Activated naive CD4-positive, alpha-beta T cell (primary cell): ENCODE measurements at places on chromosomes 2 and 18.

- no peak for DNase-seq
Observed at GRCh38 chr18:41150316-41150715, 804.7 kb upstream of the PIK3C3 start.

GRCh38 chr2:16406496-16407289 is 258.9 kb downstream of the CYRIA start:
- DNase-seq, result no peak

- no peak for DNase-seq
Observed at GRCh38 chr2:238160206-238161129, 1.7 kb downstream of the ERFE start.

DNA sequence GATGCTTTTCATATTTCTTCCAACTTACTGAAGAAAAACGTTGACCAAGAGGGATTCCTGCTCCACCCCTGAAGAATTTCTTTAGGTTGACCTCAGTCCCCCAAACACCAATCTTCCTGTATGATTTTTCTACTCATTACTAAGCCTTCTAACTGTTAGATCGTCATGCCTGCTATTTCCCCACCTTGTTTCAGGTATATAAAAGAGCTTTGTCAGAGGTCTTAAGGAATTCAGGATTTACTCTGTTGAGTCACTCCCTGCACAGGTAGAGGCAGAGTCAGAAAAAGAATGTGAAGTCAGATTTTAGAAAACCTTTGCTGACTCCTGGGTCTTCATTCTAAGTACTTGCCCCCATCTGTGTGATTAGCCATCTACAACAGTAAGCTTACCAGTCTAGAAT is 83.8 kb upstream of the NOSTRIN start:
- no peak for DNase-seq

DNA sequence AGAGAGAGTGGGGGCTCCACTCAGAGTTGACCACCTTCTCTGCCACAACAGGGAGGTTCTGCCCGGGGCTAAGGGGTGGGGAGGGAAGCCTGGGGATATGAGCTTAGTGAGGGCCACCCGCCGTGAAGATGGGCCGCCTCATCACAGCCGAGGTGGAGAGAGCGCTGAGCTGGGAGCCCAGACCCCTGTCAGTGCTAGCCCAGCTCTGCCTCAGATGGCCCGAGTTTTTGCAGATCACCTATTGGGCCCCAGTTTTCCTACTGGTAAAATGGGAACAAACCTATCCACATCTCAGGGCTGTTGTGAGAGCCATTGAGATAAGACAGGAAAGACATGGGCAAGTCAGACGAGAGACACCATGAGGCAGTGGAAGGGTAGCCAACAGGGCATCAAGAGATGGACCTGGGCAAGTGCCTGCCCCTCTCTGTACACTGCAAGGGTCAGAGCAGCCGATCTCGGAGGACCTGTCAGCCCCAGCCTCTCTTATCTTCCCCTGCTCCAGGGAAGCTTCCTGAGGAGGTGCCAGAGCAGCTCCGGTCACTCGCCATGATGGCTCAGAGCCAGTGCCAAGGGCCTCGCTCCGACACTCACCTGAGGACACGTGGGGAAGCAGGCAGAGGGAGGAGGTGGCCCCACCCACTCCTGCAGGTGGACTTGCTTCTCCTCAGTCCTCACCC is 88.9 kb downstream of the MCFD2 start:
- no peak for DNase-seq

DNA sequence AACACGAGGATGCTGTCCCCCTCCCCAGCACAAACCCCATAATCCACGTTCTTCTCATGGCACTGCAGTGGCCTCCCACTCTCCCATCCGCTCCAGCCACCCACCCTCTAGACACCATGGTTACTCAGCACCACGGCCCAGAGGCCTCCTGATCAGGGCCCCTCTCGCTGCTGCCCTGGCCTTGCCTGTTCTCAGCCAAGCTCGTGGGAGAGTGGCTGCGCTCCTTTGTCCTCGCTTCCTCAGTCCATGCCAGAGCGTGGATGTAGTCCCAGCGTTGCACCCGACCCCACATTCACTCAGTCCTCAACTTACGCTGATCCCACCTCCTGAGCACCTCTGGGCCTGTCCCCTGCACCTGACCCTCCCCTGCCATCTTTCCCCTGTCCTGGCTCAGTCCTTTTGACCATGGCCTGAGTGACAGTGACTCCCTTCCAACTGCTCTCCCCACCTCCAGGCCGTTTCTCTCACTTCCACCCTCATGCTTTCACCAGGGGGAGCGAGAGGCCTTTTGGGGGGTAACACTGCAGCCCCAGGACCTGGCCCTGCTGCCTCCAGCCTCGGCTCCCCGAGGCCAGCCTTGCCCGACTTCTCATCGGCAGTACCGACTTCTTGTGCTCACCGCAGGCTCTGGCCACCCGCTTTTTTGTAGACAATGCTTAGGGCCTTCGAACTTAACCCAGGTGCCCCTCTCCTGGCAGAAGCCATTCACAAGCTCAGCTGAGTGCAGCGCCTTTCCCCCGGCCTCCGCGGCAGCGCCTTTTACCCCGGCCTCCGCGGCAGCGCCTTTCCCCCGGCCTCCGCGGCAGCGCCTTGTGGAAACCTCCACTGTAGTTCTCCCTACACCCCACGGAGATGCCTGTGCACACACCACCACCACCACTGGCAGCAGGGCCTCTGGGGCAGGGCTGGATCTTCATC is 131.4 kb downstream of the CLIP4 start:
- DNase-seq, result no peak

DNA sequence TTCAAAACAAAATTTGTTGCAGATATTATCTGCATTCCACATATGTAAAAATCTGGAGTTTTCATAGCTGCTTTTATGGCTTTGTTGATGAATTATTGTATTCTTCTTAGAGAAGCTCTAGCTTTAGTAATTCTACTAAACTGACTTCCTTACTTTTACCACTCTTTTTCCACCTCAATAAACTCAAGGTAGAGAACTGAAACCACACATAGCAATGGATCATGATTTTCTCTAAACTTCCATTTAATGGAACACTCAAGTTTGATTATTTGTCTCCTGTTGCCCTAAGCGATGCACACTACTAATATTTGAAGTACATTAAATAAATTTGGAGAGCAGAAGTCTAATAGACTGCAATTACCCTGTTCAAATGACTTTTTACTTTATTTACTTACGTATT is 192.0 kb downstream of the NBAS start:
- no peak for DNase-seq

DNA sequence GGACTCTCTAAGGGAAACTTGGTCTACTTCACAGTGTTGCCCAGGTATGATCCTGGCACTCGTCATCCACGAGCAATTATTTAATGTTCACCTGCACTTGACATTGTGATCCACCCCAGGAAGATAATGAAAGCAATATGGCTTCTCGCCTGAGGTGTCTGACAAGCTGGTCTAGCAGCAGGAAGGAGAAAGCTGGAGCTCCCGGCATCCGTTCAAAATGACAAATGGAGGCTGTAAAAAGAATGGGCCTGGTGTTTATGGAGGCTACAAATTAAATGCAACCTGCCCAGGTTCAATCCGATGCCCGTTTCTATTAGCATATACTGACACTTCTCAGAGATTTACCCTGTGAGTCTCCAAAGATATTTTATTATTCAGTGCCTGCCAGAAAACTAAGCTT is 317.6 kb downstream of the CTNNA2 start:
- no peak for DNase-seq

DNA sequence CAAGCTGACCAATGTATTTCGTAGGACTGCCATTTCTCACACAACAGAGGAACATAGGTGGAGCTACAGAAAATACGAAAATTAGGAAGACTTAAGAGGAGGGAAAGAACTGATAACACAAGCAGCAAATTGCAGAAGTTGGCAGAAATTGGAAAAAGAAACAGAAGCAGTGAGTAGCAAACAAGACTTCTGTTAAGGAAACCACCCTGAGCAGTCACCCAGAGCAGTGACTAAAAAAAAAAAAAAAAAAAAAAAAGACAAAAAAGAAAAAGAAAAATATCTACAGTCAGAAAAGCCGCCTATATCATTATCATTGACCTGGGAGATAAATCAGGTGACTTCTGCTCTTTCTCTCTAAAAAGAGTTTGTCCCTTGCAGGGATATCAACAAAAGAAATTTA is 21.4 kb downstream of the STK17B start:
- DNase-seq, result no peak

DNA sequence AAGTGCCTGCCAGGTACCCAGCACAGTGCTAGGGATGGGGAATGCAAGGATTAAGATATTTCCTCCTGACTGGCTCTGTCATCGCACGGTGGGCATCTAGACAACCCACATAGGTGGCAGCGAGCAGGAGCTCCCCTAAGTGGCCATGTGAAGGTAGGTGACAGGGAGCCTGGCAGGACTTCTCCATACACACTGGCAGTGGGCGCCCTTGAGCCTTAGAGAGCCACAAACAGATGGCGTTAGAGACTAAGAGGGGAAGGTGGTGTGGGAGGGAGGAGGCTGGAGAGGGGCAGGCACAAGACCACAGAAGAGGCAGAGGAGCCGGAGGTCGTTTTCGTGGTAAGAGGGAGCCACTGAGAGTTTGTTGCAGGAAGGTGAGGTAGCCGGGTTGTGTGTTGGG is 15.2 kb downstream of the PRELID3A start:
- no peak for DNase-seq

DNA sequence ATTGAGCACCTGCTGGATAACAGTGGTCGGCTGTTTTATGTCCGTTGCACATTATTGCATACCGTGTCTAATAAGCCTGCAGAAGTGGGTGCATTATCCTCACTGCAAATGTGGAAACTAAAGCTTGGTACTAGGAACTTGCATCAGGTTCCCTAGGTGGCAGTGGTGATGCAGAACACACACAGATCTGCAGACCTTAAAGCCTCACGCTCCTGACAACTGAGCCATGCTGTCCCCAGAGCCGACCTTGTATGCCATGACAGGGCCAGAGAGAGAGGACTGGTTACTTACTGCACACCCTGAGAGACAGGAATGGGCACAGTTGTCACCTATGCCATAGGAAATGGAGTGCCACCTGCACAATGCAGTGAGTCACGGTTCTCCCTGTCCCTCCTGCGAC is 151.8 kb downstream of the SH3RF3 start:
- DNase-seq, result no peak

DNA sequence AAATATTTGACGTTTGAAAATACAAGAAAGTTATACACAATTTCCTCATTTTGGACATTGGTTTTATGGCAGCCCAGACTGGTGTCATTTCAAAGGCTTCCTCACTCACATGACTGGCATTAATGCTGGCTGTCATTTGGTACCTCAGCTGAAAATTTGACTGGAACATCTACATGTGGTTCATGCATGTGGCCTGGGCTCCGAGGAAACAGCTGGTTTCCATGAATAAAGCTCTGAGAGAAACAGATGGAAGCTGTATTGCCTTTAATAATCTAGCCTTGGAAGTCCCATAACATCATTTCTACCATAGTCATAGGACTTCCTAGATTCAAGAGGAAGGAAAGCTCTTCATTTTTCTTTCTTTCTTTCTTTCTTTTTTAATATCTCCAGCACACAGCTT is 42.9 kb upstream of the RIT2 start:
- DNase-seq, result no peak

DNA sequence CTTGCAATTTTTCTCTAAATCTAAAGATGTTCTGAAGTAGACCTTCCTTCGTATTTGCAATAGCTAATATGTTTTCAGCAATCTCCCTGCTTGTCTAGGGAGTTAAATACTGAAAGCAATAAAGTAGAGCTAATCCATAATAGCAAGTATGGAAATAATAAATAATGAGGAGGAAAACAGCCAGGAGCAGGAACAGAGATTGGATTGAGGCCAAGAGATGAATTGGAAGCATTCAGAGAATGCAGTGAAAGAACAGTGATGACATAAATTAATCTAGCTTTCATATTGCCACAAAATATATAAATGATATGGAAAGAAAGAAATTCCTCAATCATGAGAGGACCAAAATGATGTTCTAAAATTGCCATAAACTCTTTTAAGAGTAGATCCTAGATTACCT is 679.7 kb downstream of the METTL4 start:
- no peak for DNase-seq

DNA sequence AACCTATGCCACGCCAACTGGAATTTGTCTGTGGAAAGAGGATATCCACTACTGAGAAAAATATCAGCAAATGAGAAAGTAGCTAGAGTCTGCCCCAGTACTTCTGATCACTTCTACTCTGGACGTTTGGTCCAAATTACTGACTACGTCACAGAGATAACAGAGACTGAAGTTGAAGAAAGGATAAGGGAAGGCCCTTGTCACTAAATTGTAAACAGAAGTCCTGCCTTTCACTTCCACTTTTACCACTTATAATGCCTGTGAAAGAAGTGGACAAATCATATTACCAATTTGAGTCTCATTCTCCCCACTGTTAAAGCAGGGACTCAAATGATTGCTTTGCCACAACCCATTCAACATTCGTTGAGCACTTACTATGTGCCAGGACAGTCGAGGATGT is 173.9 kb upstream of the ERBB4 start:
- DNase-seq, result no peak
